ELR (cell line): ENCODE measurements at places on chromosomes 1 and 21.

DNA sequence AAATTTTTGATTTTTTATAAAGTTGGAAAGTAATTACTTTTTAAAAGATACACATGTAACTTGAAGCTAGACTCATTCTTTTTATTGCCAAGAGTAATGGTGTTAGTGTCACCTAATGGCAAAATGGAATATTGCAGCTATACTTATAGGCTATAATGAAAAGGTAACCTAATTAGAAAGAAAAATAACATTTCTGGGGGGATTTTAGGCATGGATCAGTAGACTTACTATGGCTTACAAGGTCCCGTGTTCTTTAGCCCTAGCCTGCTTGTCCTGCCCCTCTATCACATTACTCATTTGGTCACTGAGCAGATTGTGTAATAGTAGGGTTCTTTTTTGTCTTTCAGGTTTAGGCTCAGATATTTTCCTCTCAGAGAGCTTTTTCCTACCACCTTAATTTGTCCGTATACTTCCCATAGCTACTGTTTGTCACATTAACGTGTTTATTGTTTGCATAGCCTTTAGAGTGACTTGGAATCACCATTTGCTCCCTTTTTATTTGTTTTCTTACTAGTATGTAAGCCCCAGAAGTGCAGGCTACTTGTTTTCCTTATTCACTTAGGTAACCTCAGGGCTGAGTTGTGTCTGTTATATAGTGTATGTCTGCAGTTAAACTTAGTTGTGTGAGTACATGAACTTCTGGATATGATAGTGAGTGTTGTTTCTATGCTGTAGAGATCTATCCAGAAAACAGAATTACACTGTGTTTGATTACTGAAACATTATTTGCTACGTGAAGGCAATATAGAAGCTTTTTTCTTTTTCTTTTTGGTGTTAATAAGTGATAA lies 58.7 kb downstream of the RABGAP1L start:
- peak; percentile 62 for DNase-seq

DNA sequence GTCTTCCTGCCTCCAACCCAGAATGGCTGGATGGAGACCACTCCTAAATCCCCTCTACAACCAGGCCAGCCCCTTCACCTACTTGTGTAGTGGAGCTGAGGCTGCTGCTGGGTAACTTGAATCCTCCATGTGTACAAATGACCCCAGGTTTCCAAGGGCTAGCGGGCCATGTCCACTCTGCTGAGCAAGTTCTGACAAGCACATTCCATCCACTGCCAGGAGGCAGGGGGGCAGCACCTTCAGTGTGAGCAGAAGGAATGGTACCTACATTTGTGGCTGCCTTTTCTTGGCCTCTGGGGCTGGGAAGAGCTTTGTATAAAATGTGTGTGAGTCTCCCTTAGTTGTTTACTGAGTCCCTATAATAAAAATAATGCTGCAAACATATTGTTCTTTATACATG lies 14.5 kb downstream of the KIAA0040 start:
- DNase-seq: no peak

DNA sequence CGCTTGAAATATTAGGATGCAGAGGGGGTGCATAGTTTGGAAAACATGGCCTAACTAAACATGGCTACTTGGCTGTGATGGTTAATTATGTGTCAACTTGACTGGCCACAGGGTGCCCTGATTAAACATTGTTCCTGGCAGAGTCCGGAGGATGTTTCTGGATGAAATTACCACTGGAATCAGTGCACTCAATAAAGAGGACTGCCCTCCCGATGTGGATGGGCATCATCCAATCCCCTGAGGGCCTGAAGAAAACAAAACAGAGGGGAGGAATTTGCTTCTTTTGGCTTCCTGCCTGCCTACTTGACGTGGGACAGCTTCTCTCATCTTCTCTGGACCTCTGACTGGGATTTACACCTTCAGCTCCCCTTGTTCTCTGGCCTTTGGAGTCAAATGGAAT lies 79.1 kb upstream of the KCNE2 start:
- no peak for DNase-seq

DNA sequence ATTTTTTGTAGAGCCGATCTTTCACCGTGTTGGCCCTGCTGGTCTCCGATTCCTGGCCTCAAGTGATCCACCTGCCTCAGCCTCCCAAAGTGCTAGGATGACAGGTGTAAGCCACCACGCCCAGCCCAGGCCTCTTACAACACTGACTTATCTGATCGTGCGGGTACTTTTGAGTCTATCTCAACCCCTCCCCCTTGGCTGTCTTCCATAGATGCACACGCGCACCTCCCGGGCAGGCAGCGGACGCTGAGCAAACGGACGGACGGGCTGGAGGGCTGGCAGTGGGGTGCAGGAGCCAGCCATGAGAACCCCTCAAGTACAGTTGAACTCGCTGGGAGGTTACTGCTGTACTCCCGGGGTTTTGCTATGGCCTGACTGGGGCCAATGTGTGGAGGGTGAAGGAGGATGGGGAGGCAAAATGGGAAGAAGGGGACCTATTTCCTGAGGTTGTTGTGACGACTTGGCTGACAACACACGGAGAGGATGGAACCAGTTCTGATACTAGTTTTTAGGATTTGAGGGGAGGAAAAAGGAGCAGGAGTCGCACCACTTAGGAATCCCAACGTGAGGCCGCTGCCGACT lies 959 bp downstream of the CD58 start:
- no peak for DNase-seq

DNA sequence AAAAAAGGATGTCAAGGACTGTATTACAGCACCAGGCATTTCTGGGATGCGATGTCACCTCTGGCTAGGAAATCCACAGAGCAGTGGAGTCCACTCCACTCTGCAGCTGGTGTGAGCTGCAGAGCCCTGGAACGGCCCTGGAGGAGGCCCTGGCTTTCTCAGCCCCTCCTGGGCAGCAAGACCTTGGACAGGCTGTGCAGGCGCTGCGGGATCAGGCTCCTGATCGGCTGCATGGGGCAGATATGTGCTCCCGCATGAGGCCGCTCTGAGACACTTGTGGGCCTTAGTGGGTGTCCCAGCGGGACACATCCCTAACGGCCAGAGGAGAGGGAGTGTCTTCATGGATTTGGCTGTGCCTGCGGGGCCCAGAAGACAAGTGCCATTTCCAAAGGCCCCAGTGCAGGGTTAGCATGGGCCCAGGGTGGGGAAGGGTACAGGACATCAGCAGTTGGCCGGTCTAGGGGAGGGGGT lies 6.2 kb downstream of the DNMT3L start:
- no peak for DNase-seq

DNA sequence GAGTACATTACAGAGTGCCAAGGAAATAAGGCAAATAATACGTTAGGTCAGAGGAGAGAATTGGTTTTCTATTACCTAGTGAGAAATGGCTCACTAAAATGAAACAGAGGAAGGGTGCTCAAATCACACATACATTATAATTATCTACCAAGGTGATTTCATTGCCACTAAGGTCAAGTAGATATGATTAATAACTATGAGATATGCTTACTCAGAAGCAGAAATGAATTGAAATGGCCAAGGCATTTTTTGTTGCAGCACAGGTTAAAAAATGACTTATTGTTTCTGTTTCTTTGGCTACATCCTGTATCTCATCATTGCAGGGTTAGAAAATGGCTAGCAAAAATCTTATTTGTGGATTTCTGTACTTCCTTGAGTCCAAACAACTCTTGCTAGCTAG lies 154.5 kb upstream of the GORAB start:
- no peak for DNase-seq
